SHP77 (cell line): ENCODE measurements at places on chromosomes 3 and 15.

DNA sequence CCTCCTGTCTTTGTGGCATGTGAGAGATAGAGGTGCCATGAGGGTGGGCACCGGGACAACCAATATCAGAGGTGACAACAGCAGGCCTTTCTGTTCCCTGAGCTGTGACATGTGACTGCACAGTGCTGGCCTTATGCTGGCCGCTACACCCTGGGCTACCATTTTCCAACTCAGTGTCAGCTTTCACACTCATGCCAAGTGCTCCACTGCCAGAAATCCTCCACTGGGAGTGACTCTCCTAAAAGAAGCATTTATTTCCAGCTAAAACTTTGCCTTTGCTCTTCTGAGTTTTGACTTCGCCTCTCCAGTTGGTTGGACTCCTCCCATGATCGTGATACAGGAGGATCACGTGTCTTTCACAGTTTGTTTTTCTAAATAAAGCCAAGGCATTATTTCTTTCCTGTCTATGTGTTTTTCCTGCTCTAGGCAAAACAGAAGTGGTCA is 31.4 kb downstream of the CA12 start:
- no peak for DNase-seq

GRCh38 chr3:183291497-183292031 is 38.5 kb downstream of the B3GNT5 start:
- DNase-seq: no peak

GRCh38 chr15:85010071-85010385 is 28.4 kb downstream of the PDE8A start:
- DNase-seq: no peak

- DNase-seq: no peak
These were observed 165.8 kb downstream of the NUP210 start for GRCh38 chr3:13254028-13254951.

DNA sequence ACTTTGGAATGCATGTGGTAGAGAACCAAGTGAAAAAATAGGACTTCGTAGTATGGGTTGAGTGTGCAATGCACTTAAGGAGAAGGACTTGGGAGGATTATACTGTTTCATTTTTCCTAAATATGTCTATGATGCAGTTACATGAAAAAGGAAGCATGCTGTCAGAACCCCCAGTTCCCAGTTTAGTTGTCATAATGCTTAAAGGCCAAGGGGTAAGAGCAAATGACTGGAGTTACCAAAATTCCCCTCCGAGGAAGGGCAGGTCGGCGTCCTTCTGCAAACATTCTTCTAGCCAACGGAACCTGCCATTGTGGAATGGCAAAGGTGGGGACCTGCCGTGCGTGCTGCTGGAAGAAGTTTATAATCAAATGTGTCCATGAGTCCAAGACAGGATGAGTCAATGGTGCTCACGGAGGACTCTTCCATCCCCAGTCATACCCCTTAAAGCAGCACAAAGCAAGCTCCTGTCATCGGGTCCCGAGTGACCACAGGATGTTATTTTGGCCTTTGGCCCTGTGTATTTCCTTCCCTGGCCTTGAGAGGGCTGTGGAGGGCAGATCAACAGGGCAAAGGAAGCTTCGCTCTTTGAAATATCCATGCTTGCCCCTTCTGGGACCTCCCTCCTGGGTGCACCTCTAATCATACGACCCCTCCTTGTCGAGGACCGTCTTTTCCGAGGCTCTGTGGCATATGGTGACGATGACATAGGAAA is 93.2 kb downstream of the SLCO3A1 start:
- DNase-seq: no peak

DNA sequence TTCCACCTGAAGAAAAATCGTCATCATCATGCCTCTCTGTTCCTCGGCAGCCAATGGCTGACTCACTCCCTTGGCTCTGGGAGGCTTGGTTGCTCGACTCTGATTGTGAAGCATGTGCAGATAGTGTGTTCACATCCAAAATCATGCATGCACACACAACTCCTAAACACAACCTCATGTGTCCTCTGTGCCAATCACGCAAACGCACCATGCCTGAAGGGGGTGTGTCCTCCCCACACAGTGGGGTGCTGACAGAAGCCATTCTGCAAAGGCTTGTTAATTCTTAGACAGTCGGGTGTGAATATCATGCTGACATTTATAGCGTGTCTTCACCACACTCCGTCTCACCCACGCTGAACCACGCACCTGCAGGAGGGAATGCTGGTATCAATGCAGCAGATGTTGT is 11.4 kb upstream of the CCDC174 start:
- no peak for DNase-seq

DNA sequence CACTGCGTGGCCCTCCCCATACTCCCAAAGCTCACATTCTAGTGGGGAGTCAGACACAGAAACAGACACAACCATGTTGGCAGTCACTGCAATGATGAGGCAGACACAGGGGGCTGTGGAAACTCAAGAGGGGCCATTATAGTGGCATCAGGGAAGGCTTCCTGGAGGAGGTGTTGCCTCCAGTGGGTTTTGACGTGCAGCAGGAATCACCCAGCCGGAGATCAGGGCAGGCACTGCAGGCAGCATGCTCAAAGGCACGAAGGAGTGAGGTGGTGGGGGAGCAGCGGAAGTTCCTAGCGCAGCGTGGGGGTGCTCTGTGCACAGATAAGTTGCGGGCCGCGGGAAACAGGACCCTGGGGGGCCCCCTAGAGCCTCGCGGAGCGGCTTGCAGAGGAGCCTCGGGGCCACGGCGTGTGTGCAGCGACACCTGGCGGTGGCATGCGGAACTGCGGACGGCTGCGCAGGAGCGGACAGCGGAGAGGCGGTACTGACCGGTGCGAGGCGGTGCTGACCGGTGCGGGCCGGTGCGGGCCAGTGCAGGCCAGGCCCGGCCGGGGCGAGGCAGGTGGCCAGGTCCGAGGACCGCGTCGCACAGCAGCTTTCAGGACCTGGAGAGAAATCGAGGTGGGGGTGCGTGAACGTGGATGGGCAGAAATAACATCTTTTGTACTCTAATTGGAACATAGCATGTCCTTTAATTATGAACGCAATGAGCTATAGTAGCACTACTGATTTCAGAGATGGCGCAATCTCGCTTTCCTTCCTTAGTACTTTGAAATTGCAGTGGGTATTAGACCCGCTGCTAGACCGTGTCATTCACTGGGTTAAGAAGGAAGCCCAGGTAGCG is 101.5 kb downstream of the FBLN2 start:
- DNase-seq: peak; percentile 24

- DNase-seq: no peak
These were observed 687 bp downstream of the GPR176 start for GRCh38 chr15:39919411-39919747.

GRCh38 chr3:183513046-183513706 is 42.3 kb downstream of the KLHL6 start:
- no peak for DNase-seq

DNA sequence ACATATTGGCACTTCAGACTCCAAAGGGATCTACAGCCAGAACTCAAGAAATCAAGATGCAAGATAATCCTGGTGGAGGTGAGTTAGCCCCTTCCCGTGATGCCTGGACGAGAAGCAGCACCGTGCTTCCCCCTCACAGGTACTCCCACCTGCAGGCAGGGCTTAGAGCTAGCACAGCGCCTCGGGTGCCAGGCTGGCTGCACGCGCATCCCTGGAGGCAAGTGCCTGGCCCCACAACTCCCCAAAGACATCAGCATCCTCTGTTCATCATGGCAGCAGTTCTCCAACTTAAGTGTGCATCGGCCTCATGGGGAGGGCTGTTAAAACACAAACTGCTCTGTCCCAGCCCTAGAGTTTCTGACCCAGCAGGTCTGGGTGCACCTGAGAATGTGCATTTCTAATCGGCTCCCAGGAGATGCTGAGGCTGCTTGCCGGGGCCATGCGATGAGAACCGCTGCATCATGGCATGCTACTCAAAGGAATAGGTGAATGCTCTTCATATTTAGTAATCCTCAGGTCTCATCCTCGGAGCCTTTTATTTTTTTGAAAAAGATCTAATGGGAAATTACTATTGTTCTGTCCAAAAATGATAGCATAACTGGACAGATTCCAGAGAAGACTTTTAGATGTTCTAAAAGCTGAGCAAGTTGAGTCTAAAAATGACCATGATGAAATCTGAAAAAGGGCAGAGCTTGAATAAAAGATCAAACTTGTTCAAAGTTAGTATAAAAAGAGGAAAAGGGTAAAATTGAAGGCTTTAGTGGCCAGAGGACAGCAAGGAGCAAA is 244.2 kb downstream of the ADAMTS17 start:
- DNase-seq: no peak

- no peak for DNase-seq
These were observed 21.0 kb upstream of the ATP2B2 start for GRCh38 chr3:10526366-10526765.

DNA sequence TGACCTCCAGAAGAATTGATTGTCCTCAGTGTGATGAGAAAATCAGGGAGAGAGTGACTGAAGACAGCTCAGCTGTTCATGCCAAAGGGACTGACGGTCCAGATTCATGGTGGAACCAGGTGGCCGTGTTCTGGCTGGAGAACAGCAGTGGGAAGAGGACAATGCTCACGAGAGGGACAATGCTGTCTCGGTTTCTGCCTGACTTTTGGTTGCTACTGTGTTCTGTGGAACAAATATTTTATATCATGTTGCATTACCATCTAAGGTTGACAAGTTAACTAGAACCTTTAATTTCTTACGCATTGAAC is 58.0 kb upstream of the ULK4 start:
- no peak for DNase-seq

DNA sequence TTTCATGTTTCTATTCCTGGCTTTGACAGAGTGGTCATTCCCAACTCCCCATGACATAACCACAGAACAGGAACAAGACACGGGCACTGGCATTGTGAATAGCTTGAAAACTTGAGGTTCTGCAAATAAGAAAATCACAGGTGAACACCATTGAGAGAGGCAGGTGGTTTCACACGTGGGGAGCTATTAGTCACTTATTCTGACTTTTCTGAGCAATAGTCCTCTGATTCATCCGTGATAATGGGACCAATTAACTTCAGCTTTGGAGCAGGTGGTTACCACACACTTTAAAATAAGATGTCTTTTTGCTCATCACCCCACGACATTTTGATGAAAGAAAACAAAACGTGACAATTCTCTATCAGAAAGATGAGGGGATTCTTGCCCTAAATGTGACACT is 224.7 kb downstream of the KLF13 start:
- no peak for DNase-seq

GRCh38 chr3:125357032-125357658 is 18.0 kb downstream of the ZNF148 start:
- DNase-seq: no peak

GRCh38 chr15:66075947-66076346 is 177.6 kb downstream of the MEGF11 start:
- DNase-seq: no peak

DNA sequence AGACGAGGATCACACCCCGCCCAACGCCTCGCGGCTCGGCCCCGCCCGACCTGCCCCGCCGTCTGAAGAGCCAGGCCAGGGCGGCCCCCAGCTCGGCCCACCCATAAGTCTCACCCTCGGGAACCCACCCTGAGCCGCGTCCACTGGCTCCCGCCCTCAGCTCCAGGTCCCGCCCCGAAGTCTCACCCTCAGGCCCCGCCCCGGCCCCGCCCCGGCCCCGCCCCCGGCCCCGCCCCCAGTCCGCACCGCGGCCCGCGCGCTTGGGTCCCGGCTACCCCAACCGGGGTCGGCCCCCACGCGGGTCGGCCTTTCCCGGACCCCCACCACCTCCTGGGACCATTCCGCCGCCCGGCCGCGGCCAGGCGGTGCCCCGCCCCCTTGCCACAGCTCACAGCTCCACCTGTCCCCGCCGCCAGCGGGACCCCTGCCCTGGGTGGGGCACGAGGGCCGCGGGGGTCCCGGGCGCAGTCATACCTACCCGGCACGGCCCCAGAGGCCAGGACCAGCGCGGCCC is 489 bp downstream of the CSPG5 start:
- no peak for DNase-seq

GRCh38 chr15:76865548-76865991 is 39.6 kb downstream of the SCAPER start:
- no peak for DNase-seq

DNA sequence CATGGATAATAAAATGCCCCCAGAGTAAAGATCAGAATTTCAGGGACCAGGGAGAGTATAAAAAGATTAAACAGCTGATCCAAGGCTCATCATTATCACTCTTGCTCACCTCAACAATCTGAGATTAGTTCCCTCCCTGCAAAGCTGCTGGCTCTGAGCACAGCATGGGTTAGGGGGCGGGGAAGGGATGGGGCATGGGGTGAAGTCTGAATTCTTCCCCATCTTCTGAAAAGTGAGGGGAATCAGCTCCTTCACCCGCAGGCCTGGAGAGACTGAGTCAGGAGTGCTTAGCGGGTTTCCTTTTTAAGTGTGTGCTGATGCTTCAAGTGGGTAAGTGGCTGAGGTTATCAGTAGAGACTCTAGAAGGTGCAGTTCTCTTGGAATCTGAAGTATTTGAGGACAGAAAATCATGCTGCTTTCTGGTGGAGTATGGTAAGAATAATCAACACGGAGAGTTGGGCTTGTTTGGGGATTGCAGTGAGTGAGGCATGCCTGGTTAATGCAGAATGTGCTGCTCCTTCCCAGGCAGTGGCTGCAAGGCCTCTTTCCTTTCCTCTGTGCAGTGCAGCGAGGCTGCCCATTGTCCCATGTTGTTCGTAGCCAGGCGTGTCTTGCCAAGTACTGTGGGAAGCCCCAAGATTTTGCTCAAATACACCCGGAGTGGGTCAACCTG is 59.2 kb upstream of the TRAK1 start:
- no peak for DNase-seq

DNA sequence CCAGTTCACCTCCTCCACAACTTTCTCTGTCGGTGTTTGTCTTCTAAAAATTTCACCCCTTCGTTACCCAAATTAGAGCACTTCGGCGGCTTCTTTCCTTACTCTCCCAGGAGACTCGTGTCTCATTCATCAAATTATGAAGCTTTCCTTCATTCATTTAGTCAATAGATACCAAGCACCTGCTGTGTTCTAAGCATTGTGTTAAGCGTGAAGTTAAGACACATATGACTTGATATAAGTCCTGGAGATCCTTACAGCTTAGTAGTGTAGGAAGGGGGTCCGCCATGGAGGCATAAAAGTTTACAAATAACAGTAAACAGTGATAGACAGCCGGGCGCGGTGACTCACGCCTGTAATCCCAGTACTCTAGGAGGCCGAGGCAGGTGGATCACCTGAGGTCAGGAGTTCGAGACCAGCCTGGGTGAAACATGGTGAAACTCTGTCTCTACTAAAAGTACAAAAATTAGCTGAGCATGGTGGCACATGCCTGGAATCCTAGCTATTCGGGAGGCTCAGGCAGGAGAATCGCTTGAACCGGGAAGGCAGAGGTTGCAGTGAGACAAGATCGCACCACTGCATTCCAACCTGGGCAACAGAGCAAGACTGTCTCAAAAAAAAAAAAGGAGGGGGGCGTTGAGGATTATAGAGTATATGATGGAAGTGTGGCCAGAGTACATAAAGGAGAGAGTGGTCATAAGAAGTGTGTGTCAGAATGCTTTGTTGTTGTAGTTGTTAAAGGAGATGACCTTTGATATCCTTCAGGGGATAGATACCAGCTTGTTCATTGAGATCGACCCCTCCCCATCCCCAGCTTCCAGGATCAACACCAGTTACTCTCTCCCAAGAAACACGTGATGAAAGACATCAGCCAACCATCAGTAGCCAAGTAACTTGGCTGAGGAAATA is 744 bp upstream of the CCDC32 start:
- DNase-seq: no peak
